ENCODE measurements at places on chromosomes 6 and 20. TPM values are rescaled to one million over a fixed set of nuclear protein-coding genes. Genes with fewer than 3 reads are reported as not detected.

CTAGE9 gene
- not detected for total RNA-seq

ZSCAN23 gene
- total RNA-seq: 1.6 TPM

AKAP12 gene
- 102 TPM for total RNA-seq

MYMX gene
- not detected for total RNA-seq

EDN1 gene
- total RNA-seq: 11.8 TPM

SSTR4 gene
- total RNA-seq: not detected

SLC25A27 gene
- total RNA-seq: 52.8 TPM

PDSS2 gene
- 6.9 TPM for total RNA-seq

NFATC2 gene
- 24.5 TPM for total RNA-seq

LRRC1 gene
- total RNA-seq: 22.8 TPM

PRDM13 gene
- not detected for total RNA-seq

All from thoracic aorta (tissue), 2 donors.